HAP-1 (cell line): ENCODE measurements at places on chromosomes 5 and 9.

- DNase-seq: no peak
Measured at GRCh38 chr5:105475401-105475800, 1912.8 kb upstream of the NUDT12 start.

DNA sequence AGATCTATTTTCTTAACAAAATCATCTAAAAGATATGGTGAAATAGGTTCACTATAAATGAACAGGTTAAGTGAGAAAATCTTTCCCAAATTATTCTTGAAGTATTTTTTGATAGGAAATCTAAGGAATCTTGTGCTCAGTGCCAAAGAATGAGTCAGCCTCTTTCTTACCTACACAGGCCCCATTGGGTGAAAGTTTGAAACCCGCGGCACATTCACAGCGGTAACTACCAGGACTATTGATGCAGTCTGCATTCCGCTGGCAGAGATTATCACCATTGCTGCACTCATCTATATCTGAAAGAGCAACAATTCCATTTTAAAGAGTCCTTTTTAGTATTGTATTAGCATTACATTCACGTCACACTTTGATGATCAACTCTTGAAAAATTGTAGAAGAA is 221.8 kb downstream of the SLC12A2 start:
- no peak for DNase-seq

DNA sequence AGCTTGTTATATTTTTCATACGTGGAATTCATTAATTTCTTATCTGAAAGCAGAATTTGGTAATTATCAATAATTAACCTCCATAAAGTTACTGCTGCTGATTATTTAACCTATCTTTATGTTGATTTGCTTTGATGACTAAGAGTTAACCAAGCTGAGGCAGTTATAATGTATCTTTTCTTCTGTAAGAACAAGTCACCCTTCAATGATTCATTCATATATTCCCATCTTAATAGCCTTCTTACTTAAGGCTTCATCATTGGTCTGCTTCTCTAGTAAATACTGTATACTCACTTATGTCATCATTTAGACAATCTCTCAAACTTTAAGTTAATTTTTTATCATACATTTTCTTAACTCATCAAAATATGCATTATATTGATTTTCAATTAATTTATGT is 592.2 kb downstream of the ANXA1 start:
- no peak for DNase-seq

GRCh38 chr9:28212979-28213378 is 639.7 kb upstream of the C9orf72 start:
- DNase-seq: no peak

GRCh38 chr9:126510564-126510963 is 103.2 kb upstream of the LMX1B start:
- DNase-seq: no peak

- DNase-seq: no peak
Measured at GRCh38 chr9:111825468-111826145, 30.9 kb upstream of the SHOC1 start.

DNA sequence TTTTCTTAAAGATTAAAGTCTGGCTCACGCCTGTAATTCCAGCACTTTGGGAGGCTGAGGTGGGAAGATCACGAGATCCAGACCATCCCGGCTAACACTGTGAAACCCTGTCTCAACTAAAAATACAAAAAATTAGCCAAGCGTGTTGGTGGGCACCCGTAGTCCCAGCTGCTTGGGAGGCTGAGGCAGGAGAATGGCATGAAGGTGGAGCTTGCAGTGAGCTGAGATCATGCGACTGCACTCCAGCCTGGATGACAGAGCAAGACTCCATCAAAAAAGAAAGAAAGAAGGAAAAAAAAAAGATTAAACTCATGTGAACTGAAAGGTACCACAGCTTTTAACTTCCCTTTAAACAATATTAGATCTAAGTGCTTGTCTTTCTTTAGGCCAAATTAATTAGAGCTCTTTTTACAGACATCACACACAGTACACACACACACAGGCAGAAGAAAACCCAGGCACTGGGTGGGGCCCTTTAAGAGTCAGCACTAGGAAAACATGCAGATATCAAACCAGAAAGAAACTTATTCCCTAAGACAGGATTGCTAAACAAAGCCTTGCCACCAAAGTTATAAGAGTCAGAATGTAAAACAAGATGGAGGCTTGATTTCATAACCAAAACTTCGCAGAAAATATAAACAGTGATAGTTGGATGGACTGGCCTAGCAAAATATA is 29.3 kb upstream of the UHRF2 start:
- no peak for DNase-seq
